ENCODE measurements at places on chromosomes 6 and 20.

GRCh38 chr6:170063431-170063830 is 227.4 kb downstream of the DLL1 start:
- DNase-seq: no peak

DNA sequence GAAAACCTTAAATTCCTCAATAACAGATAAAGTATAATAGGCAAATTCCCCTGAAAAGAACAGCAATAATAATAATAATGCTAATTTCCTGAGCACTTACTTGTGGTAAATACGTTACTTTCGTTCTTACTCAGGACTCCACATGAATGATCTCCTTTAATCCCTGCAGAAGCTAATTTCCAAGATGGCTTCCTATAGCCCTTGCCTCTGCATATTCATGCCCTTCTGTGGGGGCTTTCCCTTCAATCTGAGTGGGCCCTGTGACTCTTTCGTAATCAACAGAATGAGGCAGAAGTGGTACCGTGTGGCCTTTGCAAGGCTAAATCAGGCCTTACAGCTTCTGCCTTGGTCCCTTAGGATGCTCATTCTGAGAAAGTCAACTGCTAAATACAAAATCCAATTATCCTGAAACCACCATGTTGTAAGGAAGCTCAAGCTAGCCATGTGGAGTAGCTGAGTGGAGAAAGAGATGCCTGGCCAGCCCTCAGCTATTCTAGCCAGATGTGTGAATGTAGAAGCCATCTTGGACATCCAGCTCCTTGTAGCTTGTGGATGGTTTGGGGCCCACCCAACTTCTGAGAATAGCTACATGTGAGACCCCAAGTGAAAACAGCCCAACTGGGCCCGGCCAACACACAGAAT is 50.5 kb downstream of the MCUR1 start:
- DNase-seq: peak; percentile 54

- no peak for DNase-seq
These were observed at the start of gene COL21A1 for GRCh38 chr6:56246881-56247653. Gene COL21A1 (minus strand): TSS chr6:56247580. CDS start chr6:56182618, 64,962 bp downstream.

GRCh38 chr6:164379795-164380194 is 929.6 kb downstream of the C6orf118 start:
- DNase-seq: no peak

DNA sequence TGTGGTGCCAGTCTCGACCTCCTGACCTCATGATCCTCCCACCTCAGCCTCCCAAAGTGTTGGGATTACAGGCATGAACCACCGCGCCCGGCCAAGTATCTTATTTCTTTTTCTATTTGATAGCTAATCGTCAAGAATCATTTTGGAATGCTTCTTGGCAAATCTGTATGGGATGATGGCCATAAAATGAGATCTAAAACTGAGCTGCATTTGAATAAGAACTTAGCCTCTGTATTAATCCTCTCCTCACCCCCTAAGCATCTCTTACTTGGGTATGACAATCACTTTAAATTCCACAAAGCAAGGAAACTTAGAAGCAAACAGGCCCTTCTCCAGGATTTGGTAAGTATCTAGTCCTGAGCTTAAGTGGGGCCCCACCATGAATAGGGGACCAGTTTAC is 108.9 kb upstream of the BTBD3 start:
- DNase-seq: no peak

- no peak for DNase-seq
These were observed 97.8 kb upstream of the CARMIL1 start for GRCh38 chr6:25181350-25181724.

- DNase-seq: no peak
These were observed 578.2 kb downstream of the MEI4 start for GRCh38 chr6:78231002-78231401.

DNA sequence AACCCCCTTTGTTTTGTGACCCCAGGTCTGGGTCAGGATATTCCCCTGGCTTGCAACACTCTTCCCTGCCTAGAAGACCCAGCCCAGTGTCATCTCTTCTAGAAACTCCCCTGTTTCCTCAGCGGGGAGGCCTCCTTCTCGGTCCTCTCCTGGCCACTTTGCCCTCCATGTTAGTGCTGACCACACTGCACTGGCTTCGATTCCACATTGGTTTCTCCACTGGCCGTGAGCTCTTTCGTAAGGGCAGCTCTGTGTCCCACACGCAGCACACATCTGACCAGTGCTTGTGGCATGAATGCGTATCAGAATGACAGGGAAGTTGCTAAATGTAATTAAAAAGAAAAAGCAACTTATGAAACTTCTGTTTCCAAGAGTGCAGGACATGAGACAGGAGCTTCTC is 49.4 kb upstream of the FNDC1 start:
- DNase-seq: no peak

DNA sequence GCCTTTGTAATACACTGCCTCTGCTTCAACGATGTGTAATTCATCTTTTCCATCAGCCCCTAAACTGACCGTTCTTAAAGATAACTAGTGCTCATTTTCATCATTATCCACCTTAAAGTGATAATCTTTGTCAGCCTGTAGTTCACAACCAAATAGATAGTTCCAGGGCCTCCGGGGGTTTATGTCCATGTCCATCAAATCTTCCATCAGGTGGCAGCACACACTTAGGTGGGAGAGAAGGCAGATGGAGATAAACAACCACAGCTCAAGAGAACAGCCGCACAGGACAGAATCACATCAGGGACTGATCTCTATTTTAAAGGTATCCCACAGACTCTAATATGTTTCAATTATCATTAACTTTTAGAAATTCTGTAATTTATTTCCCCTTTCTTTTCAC is 90.9 kb downstream of the LMBRD1 start:
- DNase-seq: no peak

GRCh38 chr6:155303361-155303870 is 10.9 kb downstream of the TFB1M start:
- no peak for DNase-seq

DNA sequence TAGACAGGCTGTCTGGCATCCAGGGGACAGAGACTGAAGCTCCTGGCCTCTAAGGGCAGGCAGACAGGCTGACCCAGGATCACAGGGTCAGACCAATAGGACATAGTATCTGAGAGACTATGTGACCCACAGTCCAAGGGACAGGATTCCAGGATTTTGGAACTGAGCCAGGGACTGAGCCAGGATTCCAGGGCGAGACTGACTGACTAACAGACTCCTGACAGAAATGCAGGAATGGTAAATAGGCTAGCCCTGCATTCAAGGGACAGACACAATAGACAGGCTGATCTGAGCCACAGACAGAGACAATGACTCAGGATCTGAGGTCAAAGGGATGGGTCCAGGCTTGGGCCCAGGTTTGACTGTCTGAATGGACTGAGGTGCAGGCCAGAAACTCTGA is 19.8 kb downstream of the XKR7 start:
- DNase-seq: no peak

DNA sequence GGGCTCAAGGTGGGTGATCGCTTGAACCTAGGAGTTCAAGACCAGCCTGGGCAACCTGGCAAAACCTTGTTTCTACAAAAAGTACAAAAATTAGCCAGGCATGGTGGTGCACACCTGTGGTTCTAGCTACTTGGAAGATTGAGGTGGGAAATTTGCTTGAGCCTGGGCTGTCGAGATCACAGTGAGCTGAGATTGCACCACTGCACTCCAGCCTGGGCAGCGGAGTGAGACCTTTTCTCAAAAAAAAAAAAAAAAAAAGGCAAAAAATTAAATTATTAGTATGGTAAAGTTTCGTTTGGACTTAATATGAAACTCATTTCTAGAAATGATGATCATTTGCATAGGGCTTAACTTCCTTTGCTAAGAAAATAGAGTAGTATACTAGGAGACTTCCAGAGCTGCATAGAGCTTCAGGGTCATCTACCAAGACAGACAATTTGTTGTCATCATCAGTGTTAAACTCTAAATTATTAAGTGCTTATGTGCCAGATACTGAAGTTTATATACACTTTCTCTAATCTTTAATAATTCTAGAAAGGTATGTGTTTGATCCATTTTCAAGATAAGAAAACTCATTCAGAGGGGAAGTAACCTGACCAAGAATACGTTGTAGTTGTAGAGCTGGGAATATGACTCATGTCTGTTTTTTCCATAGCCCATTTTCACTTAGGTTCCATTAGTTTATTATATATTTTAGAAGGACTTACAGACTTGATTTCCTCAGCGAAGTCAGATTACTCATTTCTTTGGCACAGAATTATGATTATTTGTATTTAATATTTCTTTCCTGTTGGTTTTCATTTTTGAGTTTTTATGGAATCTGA is 84.5 kb downstream of the SLC16A10 start:
- DNase-seq: peak; percentile 7

DNA sequence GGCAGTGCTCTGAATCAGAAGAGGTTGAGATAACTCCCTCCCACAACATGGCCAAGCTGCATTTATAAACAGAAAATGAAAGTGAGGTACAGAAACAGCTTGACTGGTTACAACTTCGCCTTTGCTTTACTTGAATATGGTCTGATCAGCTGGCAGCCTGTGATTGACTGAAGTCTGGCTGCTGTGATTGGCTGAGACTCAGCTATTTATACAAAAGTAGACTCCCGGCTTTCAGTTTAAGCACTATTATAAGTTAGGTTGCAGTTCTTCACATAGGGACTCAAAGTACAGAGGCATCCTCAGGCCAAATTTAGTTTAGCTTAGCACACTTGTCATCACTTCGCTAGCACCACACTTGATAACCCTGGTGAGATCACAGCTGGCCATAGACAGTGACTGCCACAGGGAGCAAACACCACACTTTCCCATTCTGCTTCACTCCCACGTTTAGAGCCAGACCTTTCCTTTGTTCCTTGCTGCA is 362.6 kb downstream of the EPM2A start:
- DNase-seq: peak; percentile 6

DNA sequence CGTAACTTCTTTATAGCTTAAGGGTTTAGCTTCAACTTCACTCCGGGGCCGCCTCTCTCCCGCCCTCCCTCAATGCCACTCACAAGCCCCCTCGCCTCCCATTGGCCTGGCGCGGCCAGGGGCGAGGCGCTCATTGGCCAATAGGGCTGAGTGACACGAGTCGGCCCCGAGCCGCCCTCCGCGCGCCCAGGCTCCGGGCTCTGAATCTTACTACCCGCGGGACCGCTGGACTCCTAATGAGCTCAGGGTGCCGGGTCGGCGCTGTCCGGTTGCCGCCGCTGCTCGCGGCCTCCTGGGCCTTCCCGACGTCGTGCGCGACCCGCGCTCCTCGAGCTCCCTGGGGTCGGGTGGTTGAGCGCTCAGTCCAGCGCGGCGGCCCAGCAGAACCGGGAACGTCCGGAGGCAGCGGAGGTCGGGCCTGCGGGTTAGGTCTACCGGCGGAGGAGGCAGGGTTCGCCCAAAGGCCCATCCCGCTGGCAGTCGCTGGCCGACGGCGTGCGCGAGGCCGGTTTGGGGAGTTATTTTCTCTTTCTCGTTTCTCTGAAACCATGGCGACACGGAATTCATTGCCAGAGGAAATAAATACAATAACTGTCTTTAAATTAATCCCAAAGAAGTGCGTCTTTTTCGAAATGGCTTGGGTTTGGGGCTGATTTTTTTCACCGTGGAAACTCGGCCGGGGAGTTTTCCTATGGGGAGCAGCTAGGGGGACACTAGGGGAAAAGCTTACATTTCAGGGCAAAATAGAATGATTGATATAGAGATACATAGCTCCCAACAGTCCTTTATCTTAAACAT is at the start of gene SIM1:
Gene SIM1, minus strand, starts transcription at position 19 of the 798 bp plus-strand sequence. CDS start 1,453 bp downstream, outside the sequence.
- no peak for DNase-seq

GRCh38 chr6:156916130-156916801 is 139.1 kb downstream of the ARID1B start:
- no peak for DNase-seq

GRCh38 chr6:140050101-140050995 is 675.9 kb upstream of the CITED2 start:
- no peak for DNase-seq

DNA sequence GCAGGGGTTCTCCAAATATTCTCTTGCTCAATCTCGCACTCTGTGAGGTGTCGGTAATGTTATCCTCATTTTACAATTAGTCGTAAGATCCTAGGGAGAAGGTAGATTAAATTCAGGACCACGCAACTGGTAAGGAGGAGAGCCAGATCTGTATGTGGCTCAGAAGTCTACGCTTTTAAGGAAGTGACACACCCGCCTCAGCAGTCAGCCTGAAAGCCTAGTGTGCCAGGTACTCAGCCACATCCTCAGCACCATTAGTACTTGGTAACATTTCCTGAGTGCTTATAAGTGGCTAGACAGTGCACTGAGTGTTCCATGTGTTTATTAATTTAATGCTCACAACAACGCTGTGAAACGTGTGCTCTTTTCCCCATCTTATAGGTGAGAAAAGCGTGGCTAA is 63.7 kb downstream of the DHX35 start:
- no peak for DNase-seq

DNA sequence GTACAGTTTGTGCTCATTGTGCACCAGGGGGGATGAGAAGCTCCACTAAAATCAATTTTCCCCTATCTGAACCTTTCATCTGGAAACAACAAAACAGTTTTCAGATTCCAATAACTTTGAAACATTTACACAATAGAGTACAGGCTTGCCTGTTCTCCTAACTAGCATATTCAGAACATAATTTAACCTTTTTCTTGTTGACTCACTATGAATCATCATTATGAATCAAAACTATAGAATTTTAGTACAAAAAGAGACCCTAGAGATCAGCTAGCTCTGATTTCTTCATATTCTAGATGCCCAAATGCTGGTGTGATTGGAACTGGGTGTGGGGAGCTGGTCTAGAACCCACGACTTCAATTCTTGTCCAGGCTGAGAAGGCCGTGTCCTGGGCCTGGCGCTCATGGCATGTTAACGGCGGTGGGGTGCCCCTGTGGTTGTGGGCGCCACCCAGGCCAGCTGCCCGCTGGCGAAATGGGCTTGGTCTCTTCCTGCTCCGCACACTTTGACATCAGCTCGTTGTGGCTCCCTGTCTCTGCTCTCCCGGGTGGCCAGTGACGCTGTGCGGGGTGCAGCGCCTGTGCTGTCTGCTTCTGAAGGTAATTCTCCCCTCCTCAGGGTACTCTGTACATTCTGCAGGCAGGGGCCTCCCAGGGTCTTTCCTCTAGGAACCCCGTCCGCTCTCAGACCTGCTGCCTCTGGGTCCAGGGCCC is 29.9 kb upstream of the AGPAT4 start:
- DNase-seq: no peak

DNA sequence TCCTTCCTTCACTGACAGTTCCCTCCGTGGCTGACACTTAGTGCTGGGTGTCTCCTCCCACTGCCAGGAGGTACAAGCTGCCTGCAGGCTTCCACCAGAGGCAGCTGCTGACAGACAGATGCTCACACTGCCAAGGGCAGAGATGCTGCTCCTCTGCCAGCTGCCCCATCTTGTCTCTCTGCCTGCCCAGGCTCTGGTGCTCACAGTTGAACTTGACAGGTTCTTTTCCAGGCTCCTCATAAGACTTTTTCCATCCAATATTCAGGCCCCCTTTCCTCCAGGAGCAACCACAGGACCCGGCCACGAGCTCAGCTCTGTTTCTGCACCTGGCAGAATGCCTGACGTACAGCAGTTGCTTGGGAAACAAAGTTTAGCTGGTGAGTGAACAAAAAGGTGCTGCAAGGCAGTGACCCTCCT is 79.8 kb downstream of the PSMB1 start:
- no peak for DNase-seq

DNA sequence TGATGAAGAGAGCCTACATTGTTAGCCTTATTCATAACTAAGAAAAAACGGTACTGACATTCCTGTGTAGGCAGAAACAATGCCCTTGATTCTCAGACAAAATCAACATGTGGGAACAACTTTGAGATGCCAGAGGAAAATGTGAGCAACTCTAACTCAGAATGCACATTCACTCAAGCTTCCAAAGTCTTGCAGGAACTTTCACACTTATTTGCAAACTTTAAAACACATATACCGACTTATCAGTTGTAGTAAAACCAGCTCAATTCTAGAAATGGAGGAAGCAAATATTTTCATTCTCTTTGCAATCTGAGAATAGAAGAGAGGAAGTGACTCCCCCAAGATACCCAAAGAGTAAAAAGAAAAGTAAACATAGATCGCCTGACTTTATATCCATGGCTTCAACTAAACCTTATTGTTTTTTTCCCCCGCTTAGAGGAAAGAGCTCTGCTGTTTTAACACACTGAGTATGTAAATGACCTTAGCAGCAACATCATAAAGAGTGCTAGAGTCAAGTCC is 117.6 kb downstream of the EPB41L2 start:
- DNase-seq: no peak
